ENCODE measurements at places on chromosomes 3 and 15.

DNA sequence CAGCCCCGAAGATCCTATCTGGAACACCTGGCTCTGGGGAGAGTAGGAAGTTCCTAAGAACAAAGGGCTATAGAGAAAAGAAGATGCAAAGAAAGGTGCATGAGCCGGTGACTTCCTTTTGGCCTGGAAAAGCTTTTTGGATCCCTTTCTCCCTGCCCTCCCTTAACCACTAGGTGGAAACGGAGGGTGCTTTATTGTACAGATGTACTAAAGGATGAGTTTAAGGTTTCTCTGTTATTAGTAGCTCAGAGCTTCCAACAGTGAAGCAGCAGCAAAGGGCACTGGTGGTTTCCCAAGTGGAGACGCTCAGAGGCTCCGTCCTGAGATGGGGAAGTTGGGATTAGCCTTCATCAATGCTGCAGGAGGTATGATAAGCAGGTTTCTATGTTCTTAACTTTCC lies 5.9 kb upstream of the ADGRG7 start:
- peak; percentile 72 for DNase-seq

- no peak for DNase-seq
Measured at GRCh38 chr3:188082450-188082849, 71.5 kb upstream of the LPP start.

DNA sequence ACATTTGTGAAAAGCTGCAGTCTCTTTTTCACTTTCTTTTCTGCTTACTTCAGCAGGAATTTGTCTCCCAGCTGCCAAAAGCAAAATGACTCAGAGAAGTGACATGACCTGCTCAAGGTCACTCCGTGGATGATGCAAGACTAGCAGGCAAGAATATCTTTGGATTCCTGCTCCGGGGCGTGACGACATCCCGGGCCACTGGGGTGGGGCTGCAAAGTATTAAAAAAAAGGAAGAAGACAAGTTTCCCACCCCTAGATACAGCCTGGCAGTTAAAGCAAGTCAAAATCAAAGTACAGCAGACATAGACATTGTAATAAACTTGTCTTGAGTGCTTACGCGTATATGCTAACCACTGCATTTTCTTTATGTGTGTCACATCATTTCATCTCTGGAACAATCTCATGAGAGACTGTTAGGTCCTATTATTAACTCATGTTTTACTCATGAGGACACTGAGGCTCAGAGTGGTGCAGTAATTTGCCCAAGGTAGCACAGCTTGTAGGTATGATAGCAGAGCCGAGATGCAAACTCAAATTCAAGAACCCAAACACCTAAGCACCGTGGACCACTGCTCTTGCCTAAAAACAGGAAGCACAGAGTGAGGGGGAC lies 485.2 kb upstream of the PROK2 start:
- DNase-seq = peak; percentile 98

GRCh38 chr15:60049948-60050347 lies 45.8 kb downstream of the FOXB1 start:
- no peak for DNase-seq

DNA sequence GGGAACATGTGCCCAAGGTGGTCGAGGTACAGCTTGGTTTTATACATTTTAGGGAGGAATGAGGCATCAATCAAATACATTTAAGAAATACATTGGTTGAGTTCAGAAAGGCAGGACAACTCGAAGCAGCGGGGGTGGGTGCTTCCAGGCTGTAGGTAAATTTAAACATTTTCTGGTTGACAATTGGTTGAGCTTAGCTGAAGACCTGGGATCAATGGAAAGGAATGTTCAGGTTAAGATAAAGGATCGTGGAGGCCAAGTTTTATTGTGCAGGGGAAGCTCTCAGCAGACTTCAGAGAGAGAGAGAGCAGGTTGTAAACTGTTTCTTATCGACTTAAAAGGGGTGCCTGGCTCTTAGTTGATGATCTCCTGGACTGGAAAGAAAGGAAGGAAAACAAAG lies 11.3 kb downstream of the CPN2 start:
- DNase-seq = no peak

- no peak for DNase-seq
Measured at GRCh38 chr15:57943171-57943570, 122.3 kb downstream of the ALDH1A2 start.

- peak; percentile 58 for DNase-seq
Measured at GRCh38 chr3:9704347-9705322, 1.0 kb downstream of the CPNE9 start.

- peak; percentile 97 for DNase-seq
Measured at GRCh38 chr3:125916376-125916978, 52.5 kb upstream of the ROPN1B start.

DNA sequence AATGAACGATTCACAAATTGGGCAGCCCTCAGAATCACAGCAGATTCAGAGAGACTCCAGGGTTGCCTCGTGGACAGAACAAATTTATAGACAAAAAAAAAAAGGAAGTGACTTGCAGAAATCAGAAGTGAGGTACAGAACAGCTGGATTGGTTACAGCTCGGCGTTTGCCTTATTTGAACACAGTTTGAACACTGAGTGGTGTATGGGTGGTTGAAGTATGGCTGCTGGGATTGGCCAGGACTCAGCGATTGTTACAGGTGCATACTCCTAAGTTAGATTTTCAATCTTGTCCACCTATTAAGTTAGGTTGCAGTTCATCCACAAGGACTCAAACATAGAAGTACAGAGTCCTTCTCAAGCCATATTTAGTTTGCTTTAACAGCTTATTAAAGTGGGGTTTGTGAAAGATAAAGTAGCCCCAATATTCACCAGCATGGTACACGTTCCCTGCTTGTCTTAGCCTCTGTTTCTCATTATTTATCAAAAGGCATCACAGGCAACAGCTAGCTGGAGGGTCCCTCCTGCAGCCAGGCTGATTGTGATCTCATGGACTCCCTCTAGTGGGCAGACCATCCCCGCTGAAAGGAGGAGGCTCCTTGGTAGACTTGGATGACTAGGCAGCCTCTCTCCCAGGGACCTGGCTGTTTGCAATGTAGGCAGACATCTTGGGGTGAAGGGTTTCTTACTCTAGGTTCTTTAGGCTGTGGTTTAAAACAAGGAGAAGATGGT lies 17.6 kb upstream of the ALDH1L1 start:
- DNase-seq = peak; percentile 78

- DNase-seq = no peak
Measured at GRCh38 chr15:51450001-51450400, 108.5 kb downstream of the GLDN start.

DNA sequence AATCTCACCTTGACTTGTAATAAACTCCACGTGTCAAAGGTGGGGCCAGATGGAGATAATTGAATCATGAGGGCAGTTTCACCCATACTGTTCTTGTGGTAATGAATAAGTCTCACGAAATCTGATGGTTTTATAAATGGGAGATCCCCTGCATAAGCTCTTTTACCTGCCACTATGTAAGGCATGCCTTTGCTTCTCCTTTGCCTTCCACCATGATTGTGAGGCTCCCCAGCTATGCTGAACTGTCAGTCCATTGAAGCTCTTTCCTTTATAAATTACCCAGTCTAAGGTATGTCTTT lies 45.5 kb downstream of the SUCNR1 start:
- DNase-seq = no peak

DNA sequence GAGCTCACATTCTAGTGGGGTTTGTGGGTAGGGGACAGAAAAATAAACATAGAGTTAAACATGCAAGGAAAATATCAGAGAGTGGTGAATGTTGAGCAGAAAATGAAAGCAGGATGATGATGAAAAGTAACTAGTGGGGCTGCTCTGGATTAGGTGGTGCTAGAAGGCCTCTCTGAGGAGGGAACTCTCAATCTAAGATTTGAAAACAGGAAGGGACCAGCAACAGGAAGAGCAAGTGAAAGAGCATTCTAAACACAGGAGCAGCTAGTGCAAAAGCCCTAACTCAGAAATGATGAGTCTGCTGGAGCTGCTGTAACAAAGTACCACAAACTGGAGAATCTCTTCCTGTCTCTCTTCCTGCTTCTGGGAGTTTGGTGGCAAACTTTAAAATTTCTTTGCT lies 468.6 kb upstream of the AGTR1 start:
- DNase-seq = no peak

DNA sequence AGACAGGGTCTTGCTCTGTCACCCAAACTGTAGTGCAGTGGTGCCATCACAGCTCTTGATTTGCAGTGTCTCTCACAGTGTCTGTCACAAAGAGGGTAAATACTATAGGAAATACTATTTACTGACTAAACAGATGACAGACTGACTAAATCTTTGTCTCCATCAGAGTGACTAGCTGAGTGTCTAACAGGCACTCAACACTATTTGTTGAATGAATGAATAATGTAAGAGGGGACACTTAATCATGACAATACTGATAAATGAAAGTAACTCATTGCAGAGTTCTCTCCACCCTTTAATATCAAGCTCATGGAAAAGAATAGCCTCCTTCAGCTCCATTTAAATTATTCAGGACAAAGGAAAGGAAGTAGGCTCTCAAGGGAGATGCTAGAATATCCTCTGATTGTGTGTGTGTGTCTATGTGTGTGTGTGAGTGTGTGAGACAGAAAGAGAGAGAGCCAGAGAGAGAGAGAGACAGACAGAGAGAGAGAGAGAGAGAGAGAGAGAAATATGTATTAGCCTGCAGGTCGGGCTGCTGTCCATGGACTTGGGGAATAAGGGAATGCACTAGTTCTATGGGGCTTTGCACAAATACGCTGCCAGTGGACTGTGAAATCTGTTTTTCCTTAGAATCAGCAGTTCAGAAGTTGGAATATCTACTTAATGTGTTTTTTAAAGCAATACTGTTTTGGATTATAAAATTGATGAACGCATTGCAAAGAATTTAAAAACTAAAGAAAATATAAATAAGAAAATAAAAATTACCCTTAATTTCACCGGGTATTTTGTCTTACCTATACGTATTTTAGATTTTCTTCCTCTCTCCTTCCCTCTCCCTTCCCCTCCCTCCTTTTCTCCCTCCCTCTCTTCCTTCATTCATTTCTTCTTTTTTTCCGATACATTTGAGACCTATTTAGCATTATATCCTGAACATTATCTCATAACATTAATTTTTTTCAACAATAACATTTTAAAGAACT lies 132.9 kb upstream of the LRIG1 start:
- no peak for DNase-seq

GRCh38 chr3:54527953-54528352 lies 399.9 kb downstream of the LRTM1 start:
- DNase-seq = peak; percentile 58

DNA sequence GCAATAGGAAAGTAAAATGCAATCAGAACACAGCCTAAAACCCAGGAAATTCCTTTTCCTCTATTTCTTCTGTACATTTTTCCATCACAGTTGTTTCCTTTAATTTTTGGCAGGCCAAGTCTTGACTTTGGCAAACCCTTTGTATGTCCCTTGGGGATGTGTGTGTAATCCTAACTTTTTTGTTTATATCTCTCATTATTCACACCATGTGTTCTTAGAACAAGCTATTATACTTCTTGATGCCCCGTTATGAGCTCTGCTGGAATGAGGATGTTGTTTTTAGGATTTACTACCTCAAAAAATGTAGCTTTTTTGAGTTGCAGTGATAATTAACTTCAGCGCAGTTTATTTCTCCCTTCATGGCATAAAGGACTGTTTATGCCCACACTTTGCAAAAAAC lies 123.4 kb downstream of the ABI3BP start:
- peak; percentile 90 for DNase-seq

DNA sequence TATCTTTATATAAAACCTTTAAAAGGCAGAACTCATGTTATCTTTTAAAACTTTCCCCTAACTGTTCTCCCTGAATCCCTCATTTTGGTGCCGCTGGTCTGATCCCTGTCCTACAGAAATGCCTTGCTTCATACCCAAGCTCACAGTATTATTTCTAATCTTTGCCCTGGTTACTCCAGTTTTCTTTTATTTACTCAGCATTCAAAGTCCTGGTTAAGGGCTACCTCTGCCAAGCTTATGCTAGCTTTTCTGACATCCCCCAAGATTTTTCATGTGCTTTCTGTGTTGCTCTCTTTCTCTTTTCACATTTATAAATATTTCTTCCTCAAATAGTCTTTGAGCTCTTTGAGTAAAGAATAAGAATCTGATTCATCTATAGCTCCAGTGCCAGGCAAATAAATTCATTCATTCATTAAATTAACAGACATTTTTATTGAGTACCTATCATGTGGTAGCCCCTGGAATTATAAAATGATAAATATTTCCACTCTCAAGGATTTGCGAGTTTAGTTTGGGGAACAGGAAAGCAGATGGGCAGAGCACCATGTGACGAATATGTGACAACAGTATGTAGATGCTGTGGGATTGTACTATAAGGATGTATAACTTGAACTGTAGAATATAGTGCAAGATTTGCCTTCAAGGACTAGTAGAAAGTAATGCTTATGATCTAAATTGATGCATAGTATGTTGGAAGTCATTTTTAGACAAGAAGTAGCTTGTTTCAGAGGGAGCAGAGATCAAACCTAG lies 247.5 kb downstream of the LPP start:
- DNase-seq = no peak

DNA sequence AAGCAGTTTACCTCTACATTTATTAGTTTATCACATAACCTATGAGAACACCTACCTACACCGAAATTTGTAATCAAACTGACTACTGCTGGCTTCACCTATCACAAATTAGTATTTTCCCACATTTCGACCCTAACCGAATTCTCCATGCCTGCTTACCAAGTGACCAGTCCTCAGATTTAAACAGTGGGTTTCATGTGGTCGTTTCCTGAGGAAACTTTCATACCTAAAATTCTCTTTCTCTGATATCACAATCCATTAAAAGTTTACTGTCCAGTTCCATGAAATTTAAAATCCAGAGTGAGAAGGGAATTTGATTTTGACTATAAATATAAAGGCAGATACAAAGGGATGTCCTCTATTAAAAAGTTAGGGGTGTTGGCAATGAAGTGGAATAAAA lies 1.9 kb downstream of the PLOD2 start:
- DNase-seq = no peak

DNA sequence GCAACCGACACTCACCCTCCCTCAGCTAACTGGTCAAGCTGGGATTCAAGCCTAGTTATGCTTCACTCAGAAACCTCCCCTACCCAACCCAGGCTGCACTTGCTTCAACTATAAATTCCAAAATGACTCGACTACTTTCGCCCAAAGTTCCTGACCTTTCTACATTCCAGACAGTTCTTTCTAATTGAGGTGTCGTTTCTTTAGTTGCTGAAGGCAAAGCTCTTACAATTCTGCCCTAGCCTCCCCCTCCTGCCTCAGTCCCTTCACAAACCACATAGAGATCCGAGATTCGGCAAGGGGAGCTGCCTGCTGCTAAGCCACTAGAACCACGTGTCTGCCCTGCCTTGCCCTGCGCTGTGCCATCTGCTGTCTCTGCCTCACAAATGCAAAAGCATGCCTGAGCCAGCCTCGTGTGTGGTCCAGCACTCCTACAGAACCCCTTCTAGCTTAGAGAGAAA lies 74.7 kb upstream of the SH3GL3 start:
- no peak for DNase-seq
